Foreskin keratinocyte (primary cell): ENCODE measurements at places on chromosomes 2 and 18. TPM values are rescaled to one million over a fixed set of nuclear protein-coding genes. Genes with fewer than 3 reads are reported as not detected.

GRCh38 chr2:203973000-203973399 is 36.4 kb downstream of the ICOS start:
- no peak for DNase-seq

GRCh38 chr2:212299943-212300342 is 238.7 kb downstream of the ERBB4 start:
- no peak for DNase-seq

DNA sequence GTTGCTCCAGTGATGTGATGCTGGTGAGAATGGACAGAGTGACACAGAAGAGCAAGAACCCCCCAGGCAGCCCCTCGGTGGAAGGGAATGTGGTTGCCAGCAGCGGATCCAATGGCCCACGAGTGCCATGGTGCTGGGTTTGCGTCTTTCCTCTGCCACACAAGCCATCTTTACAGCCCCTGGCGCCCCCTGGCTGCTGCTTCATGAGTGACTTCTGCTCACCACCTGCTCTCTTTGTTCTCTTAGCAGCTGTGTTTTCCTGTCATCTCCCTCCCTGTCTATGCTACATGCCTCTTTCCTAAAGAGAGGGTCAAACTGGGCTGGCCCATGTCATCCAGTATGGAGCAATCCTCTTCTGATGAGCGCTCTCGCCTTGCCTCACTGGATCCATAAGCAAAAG is 300.0 kb upstream of the SMIM21 start:
- DNase-seq, result no peak

DNA sequence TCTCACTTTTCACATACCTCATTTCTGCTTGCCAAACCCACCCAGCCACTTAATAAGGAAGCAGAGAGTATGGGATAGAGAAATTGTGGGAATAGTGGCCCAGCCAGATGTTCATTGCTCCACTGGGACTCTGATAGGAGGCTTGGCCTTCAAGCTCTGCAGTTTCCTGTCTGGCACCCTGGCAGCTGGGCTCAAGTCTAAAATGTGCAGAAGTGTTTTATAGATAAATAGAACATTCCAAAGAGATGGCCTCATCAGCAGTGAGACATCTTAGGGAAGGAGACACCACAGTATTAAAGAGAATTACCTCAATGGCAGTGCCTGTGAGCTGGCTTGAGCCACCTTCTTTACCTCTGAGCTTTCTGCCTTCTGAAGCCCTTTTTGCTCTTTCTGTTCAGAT is 24.7 kb downstream of the COPS7B start:
- peak; percentile 62 for DNase-seq

The CAPN14 gene
- total RNA-seq, result 0.31 and 0.35 TPM in 2 replicates

The VPS4B gene
- total RNA-seq, result 65.8 and 67.5 TPM in 2 replicates

The CFAP65 gene
- not detected in 2 replicates for total RNA-seq

- no peak for DNase-seq
Observed at GRCh38 chr2:33321236-33321771, 155.1 kb upstream of the RASGRP3 start.

DNA sequence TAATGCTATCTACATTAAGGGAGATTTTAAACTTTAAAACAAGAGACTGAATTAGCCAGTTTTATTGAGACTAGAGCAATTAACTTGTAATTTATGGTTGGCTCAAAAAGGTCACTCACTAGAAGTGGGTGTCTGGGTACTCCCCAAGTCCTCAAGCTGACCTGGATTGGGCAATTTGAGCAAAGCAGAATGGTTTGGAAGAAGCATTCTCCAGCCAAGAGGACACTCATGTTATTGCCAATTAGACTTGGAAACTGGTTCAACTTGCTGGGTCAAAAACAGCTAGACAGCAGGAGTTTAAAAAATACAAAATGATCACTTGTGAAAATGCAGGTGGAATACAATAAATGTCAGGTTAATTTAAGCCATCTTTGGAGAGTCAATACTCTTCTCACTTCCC is 29.5 kb upstream of the MYO1B start:
- no peak for DNase-seq

The GALNT13 gene
- not detected in 2 replicates for total RNA-seq
